ENCODE measurements at places on chromosomes 12 and 14.

- no peak for DNase-seq
Observed at GRCh38 chr12:130086248-130086647, 76.0 kb upstream of the FZD10 start.

GRCh38 chr12:127903146-127903545, 363.8 kb upstream of the TMEM132C start:
- DNase-seq: no peak

DNA sequence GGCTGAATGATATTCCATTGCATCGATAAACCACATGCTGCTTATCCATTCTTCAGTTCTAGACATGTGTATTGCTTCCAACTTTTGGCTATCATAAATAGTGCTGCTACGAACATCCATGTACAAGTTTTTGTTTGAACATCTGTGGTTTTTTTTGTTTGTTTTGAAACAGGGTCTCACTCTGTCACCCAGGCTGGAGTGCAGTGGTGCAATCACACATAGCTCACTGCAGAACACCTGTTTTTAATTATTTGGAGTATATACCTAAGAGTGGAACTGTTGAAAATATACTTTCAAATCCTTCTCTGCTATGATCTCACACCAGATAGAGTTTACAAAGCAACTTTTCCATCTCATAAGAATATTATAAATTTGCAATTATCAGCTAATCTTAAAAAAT, 124.2 kb downstream of the TTC7B start:
- no peak for DNase-seq

DNA sequence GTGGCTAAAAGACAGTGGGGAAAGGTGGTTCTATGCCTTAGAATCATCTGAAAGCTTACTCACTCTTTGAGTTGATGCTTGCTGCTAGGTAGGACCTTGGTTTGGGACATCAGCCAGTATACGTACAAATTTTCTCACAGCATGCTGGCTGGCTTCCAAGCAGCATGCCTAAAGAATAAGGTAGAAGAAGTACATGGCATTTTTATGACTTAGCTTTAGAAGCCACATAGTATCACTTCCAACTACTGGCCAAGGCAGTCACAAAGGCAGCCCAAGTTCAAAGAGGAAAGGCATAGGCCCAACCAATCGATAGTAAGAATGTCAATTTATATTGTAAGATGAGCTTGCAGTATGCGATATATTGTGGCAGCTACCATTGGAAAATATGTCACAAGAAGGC, 284.2 kb upstream of the CAND1 start:
- DNase-seq: no peak

DNA sequence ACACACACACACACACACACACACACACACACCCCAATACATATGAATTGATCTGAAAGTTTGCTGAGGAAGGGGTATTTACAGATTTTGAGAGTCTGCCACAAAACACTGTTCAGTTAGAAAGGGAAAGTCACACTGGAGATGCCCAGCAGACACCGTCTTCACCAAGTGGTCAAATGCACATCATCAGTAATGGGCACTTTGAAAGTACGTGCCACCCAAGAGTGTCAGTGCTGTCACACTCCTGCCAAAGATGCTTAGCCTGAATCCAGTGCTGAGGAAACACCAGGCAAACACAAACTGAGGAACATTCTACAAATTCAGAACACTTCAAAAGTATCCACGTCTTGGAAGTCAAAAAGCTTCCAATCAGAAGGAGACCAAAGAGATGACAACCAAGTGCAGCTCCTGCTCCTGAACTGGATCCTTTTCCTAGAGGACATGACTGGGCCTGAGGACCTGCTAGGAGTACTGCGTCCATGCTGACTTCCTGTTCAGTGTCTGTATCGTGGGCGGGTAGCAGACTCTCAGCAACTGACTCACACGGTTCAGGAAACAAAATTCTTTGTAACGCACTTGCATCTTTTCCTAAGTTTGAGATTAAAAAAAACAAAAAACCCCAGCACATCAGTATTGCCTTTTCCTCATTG, 18.6 kb downstream of the PSMC1 start:
- no peak for DNase-seq

DNA sequence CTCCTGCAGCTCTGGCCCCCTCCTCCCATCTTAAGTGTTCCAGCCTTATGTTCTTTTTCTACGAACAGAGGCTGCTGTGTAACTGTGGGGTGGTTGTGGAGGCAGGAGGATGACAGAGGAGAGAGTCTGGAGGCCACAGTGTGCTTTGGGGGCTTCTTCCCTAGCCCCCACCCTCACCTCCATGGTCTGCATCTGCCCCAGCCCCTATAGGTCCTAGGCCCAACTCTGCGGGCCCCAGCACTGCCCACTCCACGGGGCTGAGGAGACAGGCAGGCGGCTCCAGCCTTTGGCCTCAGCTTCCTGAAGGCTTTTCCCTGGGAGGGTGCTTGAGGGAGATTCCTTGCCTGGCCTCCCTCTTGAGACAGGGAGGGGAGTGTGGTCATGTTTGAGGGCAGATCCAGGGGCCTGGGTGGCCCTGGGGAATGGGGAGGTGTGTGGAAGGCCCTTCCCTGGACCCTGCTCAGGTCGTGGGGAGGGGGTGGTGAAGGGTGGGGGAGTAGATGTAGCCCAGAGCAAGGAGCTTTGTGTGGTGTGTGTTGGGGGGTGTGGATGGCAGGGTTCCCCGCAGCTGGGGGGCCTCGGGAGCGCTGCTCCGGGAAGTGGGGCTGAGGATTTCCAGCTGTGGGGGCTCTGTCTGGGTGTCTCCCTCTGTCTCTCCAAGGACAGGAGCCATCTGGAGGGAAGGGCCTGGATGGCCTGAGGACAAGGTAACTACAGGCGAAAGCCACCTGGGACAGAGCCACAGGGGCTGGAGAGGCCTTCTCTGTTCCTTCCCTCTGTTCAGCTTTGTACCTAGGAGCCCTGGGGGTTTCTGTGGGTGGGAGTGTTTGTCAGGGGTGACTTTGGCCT, 1.1 kb downstream of the SMIM41 start:
- DNase-seq: no peak

DNA sequence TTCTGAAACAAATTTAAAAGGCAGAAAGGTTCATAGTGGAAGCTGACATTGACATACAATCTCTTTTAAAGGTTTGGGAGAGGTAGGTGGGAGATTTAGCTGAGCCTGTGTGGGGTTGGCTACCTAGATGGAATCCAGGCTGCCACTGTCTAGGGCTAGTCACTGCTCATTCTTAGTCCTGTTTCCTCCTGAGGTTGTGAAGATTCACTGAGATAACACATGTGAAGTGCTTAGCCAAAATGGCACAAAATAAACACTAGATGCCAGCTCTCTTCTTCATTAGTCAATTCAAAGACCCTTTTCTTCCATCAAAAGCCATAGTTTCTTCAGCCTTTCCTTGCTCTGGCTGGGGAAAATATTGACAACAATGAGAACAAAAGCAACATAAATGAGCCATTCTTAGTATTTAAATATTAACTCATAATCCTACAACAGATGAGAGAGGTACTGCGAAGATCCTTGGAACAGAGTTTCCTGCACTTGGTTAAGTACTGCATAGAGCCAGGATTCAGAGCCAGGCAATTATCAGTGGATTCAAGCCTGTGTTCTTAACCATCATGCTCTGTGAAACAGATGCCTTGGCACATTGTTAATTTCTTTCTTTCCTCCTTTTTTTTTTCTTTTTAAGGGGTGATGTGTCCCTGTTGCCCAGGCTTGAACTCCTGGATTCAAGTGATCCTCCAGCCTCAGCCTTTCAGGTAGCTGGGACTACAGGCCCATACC, 3.5 kb downstream of the MYF6 start:
- DNase-seq: no peak

GRCh38 chr14:104651876-104652260, 37.5 kb upstream of the INF2 start:
- DNase-seq: no peak

DNA sequence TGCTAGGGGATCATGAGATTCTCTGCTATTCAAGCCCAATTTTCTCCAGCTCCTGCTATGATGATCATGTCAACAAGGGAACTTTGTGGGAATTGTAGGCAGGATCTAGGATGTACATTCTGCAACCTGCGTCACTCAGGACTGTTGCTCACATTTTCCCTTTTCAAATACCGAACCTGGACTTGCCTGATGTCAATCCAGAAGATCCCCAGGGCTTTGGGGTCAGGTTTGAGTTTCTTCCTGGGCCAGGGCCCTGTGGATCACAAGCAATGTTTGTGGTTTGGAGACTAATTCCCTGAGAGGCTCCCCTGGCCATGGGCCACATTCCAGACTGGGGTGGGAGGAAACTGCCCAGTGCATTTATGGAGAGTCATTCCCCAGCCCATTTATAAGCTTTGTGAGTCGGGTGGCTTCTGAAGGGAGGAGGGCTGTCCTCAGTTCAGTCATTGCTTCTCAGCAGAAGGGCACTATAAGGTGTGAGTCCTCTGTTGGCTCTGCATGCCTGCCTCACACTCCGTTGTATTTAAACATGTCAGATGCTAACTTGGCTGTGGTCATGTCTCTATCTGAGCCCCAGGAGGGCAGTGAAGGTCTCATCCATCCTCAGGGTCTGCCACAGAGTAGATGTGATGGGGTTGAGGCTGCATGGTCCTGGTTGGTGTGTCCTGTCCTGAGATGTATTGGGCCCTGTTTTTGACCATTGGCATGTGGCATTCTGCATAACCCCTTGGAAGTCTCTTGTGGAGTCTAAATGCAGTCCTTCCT, 6.5 kb downstream of the KRT86 start:
- DNase-seq: no peak

DNA sequence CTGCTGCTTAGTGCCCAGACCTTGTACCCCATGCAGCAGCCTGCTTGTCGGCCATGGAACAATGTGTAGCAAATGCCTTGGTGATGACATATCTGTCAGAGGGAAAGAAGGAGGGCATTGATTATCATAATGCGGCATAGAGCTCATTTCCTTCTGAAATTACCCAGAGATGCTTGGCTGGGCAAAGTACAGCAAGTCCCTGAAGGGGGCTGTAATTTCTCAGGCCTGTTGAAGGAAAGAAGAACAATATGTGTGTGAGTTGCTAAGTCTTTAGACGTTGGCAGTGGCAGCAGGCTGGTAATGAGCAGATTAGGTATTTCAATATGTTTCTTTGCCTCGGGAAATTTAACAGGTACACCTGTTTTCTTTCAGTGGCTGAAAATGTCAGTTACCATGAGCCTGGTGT, 128.6 kb downstream of the CRADD start:
- no peak for DNase-seq

DNA sequence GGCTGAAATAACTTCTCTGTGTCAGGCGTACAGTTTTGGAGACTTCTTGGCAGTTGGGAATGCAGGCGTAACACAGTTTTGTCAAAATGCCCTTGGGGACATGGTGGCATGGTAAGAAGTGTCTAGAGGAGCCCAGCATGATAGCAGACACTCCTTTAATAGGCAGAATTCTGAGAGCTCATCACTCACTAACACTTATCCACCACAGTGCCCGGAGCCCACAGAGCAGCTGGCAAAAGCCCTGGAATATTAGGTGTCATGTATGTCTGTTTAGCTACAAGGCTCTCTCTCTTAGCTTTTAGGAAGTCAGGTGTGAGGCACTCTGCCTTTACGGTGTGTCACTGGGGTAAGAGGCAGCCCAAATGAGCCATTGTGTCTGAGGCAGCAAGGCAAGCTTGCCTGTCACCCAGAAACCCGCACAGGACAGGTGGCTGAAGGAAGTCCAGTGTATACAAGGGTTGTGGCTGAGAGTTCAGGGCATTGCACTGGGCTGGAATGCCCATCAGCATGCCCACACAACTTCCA, 96.3 kb downstream of the ESRRB start:
- DNase-seq: no peak

- no peak for DNase-seq
Observed at GRCh38 chr14:57199921-57200320, 68.8 kb downstream of the EXOC5 start.

GRCh38 chr12:92156139-92156538, 10.5 kb upstream of the BTG1 start:
- DNase-seq: no peak

GRCh38 chr14:101730626-101731186, 30.8 kb upstream of the PPP2R5C start:
- DNase-seq: no peak

DNA sequence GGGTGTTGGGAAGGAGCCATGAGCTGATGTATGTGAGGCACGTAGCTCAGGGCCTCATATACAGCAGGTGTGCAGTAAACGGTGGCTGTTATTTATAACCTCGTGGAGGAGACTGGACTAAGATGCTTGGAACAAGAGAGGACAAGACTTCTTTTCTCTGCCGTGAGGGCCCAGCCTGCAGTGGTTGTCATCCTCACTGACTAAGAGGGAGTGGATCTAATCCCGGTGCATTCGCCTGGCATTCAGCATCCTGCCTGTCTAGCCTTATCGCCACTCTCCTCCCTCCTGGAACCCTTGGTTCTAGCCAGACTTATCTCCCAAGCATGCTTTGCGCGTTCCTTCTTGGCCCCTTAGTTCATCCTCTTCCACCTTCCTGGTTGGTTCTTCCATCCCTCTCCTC, 3.9 kb downstream of the TSPAN9 start:
- DNase-seq: no peak

- DNase-seq: no peak
Observed at GRCh38 chr12:98845957-98846356, 200.9 kb downstream of the APAF1 start.

DNA sequence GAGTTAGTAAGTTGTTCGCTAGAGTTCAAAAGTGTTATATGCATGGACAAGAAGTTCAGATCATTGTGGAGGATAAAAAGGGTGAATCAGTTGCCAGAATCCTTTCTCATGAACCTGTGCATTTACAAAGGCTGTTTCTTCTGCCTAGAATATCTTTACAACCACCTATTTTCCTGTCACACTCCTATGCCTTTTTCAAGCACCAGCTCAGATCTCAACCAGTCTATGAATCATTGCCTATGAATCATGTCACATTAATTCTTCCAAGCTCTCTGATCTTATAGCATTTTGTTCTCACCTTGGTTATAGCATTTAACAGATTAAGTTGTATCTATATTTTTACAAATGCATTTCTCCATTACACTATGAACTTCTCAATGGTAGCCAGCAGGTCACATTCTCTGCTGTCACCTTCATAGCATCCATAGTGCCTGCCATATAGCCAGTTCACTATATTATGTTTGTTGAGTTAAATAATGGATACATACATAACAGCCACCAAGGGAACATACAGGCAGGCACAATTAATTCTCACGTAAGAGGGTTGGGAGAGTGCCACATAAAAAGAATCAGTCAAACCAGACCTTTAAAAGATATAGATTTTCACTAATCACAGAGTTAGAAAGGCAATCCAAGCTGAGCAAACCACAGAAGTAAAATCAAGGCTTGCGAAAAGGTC, 573.0 kb downstream of the FOXG1 start:
- no peak for DNase-seq

- DNase-seq: no peak
Observed at GRCh38 chr14:26596543-26597061, 1.2 kb downstream of the NOVA1 start.

DNA sequence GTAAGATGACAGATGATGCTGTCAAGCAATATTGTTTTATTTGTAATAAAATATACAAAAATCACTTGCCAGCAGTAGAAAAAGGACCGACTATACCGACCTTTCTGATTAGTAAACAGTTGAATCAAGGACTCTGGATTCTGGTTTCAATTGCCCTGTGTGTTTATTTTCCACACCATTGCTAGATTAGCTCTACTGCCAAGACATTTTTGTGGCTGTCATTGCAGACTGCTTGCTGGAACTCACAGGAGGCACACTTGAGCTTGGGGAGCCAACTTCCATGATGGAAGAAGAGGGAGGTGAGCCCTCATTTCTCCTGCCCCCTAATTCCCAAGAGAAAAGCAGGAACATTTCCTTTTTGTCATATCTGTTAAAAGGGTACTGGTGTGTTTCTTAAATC, 51.3 kb downstream of the MAPKAPK5 start:
- DNase-seq: no peak

GRCh38 chr14:72683787-72684186, 210.1 kb downstream of the DPF3 start:
- no peak for DNase-seq
